HFFc6 (cell line): ENCODE measurements at places on chromosomes 16 and 17. TPM values are rescaled to one million over a fixed set of nuclear protein-coding genes. Genes with fewer than 3 reads are reported as not detected.

KRT25 gene
- not detected in 2 replicates for total RNA-seq

RNF222 gene
- not detected in 3 replicates for total RNA-seq

DNA sequence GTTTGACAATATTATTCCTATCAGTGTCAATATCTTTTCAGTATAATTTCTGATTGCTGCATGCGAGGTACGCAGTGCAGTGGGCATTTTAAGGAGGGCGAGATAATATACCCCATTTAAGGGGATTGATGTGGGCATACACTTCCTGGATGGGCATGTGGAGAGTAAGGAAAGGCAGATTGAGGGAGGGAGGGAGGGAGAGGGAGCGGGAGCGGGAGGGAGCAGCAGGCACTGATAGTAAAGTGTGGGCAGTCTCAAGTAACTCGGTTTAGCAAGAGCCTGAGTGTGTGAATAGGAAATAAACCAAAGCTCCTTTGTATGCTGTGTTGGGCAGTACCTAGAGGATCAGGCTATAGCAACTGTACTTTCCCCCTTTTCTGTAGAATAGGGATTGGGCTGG, 5.1 kb downstream of the BPTF start:
- H3K4me3 ChIP-seq, result peak overlapping the region; percentile 41; the same call in 1 of the 2 replicates
- no peaks in the 10 kb centered on the region; the same call in 1 of the 2 replicates for H3K27me3 ChIP-seq
- peaks cover 22% of the 10 kb centered on the region for H3K36me3 ChIP-seq
- H3K4me1 ChIP-seq, result peaks cover 62% of the 10 kb centered on the region
- H3K27ac ChIP-seq, result peak overlapping the region; percentile 48; the same call in 1 of the 2 replicates

DNA sequence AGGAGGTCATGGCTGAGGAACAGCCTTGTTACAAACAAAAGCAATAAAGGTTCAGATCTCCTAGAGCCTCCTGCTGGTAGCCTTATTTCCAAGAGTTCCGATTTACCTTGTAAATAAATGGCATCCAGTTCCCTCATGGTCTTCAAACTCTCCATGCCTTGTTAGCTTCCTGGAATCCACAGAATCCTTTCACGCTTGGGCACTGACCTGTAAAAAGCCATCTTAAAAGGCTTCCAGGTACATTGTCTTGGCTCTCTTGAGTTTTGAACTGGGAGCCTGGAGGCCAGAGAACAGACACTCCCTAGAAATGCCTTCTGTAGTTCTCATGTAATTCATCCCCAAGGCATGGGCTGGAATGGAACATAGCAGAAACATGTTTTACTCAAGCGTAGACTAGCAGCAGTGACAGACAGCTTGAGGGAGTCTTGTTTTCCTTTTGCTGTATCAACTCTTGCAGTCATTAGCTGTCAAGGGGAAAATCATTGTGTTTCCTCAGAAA, 207.9 kb downstream of the SNX29 start:
- H3K4me1 ChIP-seq, result peaks cover 30% of the 10 kb centered on the region
- H3K4me3 ChIP-seq, result no peak overlapping the region
- H3K27ac ChIP-seq, result no peak overlapping the region
- no peaks in the 10 kb centered on the region for H3K36me3 ChIP-seq
- DNase-seq, result no peak
- H3K27me3 ChIP-seq, result no peaks in the 10 kb centered on the region

GRCh38 chr17:7191571-7192270, 12.6 kb upstream of the ASGR1 start:
- H3K4me3 ChIP-seq, result no peak overlapping the region
- H3K27ac ChIP-seq, result no peak overlapping the region
- H3K36me3 ChIP-seq, result peaks cover 13% of the 10 kb centered on the region
- H3K27me3 ChIP-seq, result peaks cover 4% of the 10 kb centered on the region
- DNase-seq, result no peak

EVI2B gene
- 0.51 to 1.6 TPM (median 0.72 TPM) in 3 replicates for total RNA-seq

G6PC1 gene
- not detected in 3 replicates for total RNA-seq

GRCh38 chr17:68518063-68518815, 6.0 kb downstream of the PRKAR1A start:
- no peaks in the 10 kb centered on the region; the same call in 1 of the 2 replicates for H3K27me3 ChIP-seq
- peaks cover 60% of the 10 kb centered on the region for H3K4me1 ChIP-seq
- H3K27ac ChIP-seq, result no peak overlapping the region
- no peak for DNase-seq
- H3K4me3 ChIP-seq, result no peak overlapping the region
- H3K36me3 ChIP-seq, result peaks cover 58% of the 10 kb centered on the region

MT4 gene
- total RNA-seq, result not detected in 3 replicates

DNA sequence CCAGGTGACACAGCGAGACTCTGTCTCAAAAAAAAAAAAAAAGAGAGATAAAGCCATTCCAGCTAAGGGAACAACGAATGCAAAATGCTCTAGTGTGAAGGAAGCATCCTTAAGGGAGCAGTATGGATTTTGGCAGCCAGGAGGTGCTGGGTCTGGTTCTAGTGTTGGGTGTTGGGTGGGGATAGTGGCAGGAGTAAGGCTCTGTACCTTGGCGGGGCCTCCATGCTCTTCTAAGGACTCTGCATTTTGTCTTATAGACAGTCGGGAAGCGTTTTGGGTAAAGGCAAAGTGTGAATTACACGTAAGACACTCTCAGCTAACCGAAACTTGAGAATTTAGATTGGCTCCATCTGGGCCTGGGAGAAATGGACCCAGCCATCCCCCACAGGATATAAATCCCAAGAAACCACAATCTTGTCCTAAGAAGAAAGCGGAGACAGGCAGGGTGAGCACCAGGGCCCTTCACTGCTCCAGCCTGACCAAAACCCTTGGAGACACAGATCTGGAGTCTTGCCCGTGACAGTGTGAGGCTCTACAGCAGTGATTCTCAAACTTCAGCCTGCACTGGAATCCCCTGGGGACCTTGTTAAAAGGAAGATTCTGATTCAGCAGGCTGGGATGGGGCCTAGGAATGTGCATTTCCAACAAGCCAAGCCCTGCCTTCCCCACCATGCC, 33.1 kb upstream of the PHB1 start:
- H3K4me1 ChIP-seq, result peaks cover 25% of the 10 kb centered on the region
- H3K27me3 ChIP-seq, result peaks cover 21% of the 10 kb centered on the region
- H3K4me3 ChIP-seq, result no peak overlapping the region
- DNase-seq, result no peak
- H3K36me3 ChIP-seq, result no peaks in the 10 kb centered on the region

DNA sequence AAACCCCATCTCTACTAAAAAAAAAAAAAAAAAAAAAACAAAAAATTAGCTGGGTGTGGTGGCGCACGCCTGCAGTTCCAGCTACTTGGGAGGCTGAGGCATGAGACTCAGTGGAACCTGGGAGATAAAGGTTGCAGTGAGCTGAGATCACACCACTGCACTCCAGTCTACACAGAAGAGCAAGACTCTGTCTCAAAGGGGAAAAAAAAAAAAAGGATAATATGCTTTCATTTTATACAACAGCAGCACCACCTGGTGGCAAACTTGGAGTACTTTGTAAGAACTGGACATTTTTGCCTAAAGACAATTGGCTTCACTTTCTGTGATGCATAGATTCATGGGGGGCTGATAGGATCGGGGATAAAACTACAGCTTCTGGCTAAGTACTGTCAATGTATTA, 8.5 kb downstream of the CHTF8 start:
- H3K27ac ChIP-seq, result peak overlapping the region; percentile 61
- H3K27me3 ChIP-seq, result no peaks in the 10 kb centered on the region; the same call in 1 of the 2 replicates
- peaks cover 5% of the 10 kb centered on the region for H3K36me3 ChIP-seq
- no peak overlapping the region for H3K4me3 ChIP-seq
- peak; percentile 62 for DNase-seq
- peaks cover 22% of the 10 kb centered on the region for H3K4me1 ChIP-seq

GRCh38 chr16:78506367-78507193, 407.1 kb downstream of the WWOX start:
- H3K4me3 ChIP-seq, result no peak overlapping the region
- no peaks in the 10 kb centered on the region for H3K4me1 ChIP-seq
- H3K36me3 ChIP-seq, result no peaks in the 10 kb centered on the region
- no peak overlapping the region for H3K27ac ChIP-seq

- peak overlapping the region; percentile 88 for H3K4me3 ChIP-seq
- DNase-seq, result peak; percentile 51
- no peaks in the 10 kb centered on the region for H3K36me3 ChIP-seq
- H3K27me3 ChIP-seq, result no peaks in the 10 kb centered on the region; the same call in 1 of the 2 replicates
- peak overlapping the region; percentile 42 for H3K27ac ChIP-seq
- peaks cover 27% of the 10 kb centered on the region for H3K4me1 ChIP-seq
These were observed 170.8 kb upstream of the FAM20A start for GRCh38 chr17:68771867-68772515.

DNA sequence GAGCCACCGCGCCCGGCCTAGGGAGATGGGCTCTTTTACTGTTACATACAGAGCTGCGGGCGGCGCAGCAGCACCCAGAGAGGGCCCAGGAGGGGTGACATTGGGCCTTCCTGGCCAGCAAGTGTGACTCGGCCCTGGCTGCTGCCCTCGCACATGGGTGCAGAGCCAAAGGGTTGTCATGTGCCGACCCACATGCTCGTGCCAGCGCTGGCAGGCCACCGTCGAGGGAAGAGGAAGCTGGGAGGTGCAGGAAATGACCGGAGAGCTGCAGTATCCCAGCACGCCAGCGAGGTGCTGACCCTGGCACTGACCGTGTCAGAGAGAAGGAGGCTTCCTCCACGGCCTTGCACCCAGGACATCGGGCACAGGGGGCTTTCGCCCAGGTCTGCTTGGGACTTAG, 8.0 kb downstream of the ENDOV start:
- no peaks in the 10 kb centered on the region for H3K27me3 ChIP-seq
- H3K4me1 ChIP-seq, result peaks cover 6% of the 10 kb centered on the region
- no peak overlapping the region for H3K27ac ChIP-seq
- H3K4me3 ChIP-seq, result no peak overlapping the region
- no peak for DNase-seq
- peaks cover 17% of the 10 kb centered on the region for H3K36me3 ChIP-seq

- H3K27me3 ChIP-seq, result peaks cover 40% of the 10 kb centered on the region
- H3K4me3 ChIP-seq, result peak overlapping the region; percentile 83
- peaks cover 29% of the 10 kb centered on the region for H3K4me1 ChIP-seq
- H3K27ac ChIP-seq, result no peak overlapping the region
These were observed 779 bp upstream of the CCDC102A start for GRCh38 chr16:57537194-57537505.

DNA sequence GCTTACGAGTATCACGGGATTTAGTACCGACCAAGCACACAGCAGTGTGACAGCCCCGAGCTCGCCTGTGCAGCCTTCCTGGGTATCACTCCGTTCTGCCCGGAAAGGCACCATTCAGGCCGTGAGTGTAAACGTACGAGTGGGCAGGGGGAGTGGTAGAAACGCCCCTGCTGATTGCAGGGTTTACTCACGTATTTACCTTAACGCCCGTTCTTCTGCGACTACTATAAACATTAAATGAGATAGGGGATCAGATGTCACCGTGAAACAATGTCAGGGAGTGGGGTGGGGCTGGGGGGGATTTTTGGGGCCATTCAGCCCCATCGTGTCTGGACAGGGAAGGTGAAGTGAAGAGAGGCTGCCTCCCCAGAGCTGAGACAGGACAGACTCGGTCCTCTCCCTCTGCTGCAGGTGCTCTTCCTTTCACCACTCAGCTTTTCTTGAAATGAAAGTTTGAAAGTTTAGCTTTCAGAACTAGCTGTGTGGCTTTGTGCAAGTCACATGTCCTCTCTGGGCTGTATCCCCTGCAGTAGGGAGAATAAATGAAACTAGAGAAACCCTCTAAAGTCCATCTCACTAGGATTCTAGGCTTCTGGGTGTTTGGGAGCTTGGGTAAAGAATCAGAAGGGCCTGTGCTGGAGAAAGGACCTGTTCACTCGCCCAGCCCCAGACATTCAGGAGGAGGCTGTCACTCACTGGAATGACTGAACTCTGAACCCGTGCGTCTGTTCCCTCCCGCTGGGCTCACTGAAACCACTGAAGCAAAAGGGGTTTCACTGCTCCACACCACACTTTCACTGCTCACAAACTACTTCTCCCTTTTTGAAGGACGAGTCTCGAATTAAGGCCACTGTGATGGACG, 66.7 kb downstream of the RPA1 start:
- H3K4me3 ChIP-seq, result no peak overlapping the region
- H3K36me3 ChIP-seq, result peaks cover 27% of the 10 kb centered on the region
- DNase-seq, result no peak
- H3K27me3 ChIP-seq, result peaks cover 2% of the 10 kb centered on the region; the same call in 1 of the 2 replicates
- no peak overlapping the region for H3K27ac ChIP-seq
- H3K4me1 ChIP-seq, result no peaks in the 10 kb centered on the region

PER1 gene
- total RNA-seq, result 18.8 to 31.8 TPM (median 25.7 TPM) in 3 replicates

CSH2 gene
- total RNA-seq, result not detected in 2 replicates

DNA sequence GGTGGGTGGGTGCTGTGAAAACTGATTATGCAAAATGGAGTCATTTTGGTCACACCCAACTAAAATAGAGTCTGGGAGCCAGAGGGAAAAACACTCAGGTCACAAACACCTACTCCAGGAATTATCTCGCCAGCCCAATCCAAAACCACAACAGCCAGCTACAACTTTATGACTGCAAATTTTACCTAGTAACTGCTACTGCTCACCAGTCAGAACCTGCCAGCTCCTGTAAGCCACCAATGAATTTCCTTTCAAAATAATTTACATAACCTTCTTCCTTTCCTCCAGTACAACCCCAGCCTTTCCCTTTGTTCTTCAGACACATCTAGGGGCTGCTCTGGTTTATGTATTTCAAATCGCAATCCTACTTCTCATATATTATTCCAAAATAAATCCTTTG, 52.6 kb upstream of the DYNLRB2 start:
- no peaks in the 10 kb centered on the region for H3K27me3 ChIP-seq
- H3K27ac ChIP-seq, result no peak overlapping the region
- H3K4me3 ChIP-seq, result no peak overlapping the region

DNA sequence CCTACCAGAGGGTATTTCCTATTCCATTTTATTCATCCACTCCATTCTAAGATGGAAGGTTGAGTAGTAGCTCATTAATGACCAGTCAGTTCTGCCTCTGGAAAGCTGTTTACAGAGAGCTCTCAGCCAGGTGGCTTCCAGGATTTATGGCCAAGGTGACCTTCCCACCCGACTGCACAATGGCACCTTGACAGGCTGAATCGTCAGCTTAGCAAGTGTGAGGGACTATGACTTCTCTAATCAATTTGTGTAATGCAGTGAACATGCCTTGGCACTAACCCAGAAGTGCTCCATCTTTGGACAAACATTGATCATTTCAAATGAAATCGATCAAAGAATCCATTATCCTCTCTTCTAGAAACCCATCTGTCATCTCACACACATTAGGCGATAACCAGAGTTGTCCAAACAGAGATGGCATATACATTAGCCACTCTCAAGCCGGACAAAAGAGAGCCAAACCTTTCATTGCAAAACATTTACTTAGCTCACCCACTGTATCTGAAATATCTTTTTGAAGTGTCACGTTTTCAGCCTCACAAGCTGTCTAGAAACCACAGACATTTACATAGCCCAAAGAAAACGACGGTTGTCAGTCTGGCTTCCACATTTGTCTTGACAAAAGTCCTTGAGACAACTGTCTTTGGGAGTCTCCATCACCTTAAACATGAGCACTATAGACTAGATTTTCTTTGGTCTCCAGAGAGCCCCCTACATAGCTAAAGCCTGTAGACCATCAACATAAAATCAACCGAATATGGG, 35.6 kb downstream of the CLEC3A start:
- H3K27me3 ChIP-seq, result no peaks in the 10 kb centered on the region; the same call in none of the 2 replicates
- no peaks in the 10 kb centered on the region for H3K4me1 ChIP-seq
- H3K4me3 ChIP-seq, result no peak overlapping the region
- H3K36me3 ChIP-seq, result peaks cover 5% of the 10 kb centered on the region
- DNase-seq, result no peak
- no peak overlapping the region for H3K27ac ChIP-seq
